Left lung (tissue), 14 donors: ENCODE measurements at places on chromosomes 1 and 21. TPM values are rescaled to one million over a fixed set of nuclear protein-coding genes. Genes with fewer than 3 reads are reported as not detected.
A peak's percentile ranks its signal among the peaks of the same experiment; 100 is the strongest.

The ANXA9 gene
- total RNA-seq: 1.1 TPM

GRCh38 chr1:39214021-39214713 is 9.7 kb downstream of the MACF1 start:
- no peaks in the 10 kb centered on the region for H3K36me3 ChIP-seq
- no peak overlapping the region for H3K4me3 ChIP-seq
- peaks cover 38% of the 10 kb centered on the region for H3K4me1 ChIP-seq
- H3K27ac ChIP-seq: peak overlapping the region; percentile 84
- DNase-seq: no peak

DNA sequence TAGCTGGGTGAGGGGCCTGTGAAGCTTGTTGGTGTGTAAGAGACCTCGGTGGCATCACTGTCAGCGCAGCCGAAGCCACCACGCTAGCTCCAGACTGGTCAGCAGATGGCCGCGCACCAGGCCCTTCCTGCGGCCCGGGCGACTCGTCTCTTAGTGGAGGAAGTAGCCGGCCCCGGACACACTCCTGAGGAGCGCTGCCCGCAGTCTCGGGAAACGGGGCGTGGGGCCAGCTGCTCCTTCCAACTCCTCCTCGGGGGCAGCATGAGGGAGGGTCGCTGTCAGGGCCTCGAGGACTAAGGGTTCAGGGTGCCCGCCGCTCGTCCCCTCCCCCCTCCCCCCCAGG is 20.4 kb downstream of the H3-3A start:
- H3K4me1 ChIP-seq: peaks cover 15% of the 10 kb centered on the region
- peaks cover 6% of the 10 kb centered on the region for H3K27me3 ChIP-seq
- DNase-seq: peak; percentile 44
- peak overlapping the region; percentile 71 for H3K4me3 ChIP-seq

The MAP3K6 gene
- 83.3 TPM for total RNA-seq

The KDF1 gene
- 12.1 TPM for total RNA-seq

DNA sequence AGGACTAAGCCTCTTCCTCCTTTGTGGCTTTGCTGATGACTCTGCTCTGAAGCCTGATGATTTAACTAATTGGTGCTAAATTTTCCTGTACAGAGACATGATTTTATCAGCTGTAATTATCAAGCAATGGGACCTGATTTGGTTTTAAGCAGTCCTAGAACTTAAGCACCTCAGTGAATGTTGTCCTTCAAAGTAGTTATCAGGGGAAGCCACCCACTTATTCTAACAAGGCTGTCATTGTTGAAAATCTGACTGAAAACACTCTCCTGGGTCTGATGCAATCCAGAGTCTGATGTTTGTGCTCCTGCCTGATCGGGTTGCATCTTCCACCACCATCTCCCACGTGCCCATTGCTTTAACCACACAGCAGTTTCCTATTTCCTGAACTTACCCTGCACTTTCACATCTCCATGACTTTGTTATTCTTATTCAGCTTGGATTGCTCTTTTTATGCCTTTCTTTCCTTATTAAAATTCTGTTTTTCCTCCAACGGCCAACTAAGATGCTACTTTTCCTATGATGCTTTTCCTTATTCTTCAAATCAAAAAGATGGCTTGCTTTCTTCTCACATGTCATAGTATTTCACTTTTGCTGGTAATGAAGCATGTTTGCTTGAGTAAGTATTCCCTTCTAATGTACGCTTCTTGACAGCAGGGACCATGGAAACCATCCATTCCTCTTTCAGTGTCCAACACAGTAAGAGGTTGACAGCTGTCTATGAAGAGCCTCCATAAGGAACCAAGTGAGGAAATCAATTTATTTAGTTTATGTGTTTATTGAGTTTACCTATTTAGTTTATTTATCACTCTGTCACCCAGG is 55.0 kb downstream of the S1PR1 start:
- no peak overlapping the region for H3K4me3 ChIP-seq
- peaks cover 31% of the 10 kb centered on the region for H3K4me1 ChIP-seq
- no peak overlapping the region for H3K27ac ChIP-seq
- no peaks in the 10 kb centered on the region for H3K36me3 ChIP-seq

The S1PR1 gene
- 35.5 TPM for total RNA-seq

The PGLYRP3 gene
- total RNA-seq: not detected

DNA sequence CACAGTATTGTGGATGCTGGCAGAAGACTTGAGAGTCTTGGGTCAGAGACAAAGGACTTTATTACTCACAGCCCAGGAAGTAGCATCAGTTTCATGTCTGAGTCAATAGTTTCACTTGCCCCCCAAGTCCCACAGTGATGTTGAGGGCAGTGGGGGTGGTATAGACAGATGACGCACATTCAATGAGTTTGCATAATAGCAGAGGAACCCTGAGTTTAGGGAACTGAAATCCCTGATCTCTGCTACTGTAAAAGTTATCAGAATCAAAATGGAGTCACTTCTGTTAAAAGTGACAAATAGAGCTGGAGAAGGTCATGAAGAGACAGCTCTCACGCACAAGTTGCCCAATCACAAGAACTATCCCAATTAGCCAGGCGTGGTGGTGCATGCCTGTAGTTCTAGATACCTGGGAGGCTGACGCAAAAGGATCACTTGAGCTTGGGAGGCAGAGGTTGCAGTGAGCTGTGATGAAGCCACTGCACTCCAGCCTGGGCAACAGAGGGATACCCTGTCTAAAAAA is 11.5 kb upstream of the HCRTR1 start:
- DNase-seq: no peak
- no peaks in the 10 kb centered on the region for H3K27me3 ChIP-seq
- H3K27ac ChIP-seq: no peak overlapping the region
- no peaks in the 10 kb centered on the region for H3K4me1 ChIP-seq
- no peaks in the 10 kb centered on the region for H3K36me3 ChIP-seq
- H3K4me3 ChIP-seq: no peak overlapping the region

GRCh38 chr1:220123889-220124288 is 30.0 kb downstream of the IARS2 start:
- H3K27me3 ChIP-seq: no peaks in the 10 kb centered on the region
- H3K27ac ChIP-seq: no peak overlapping the region
- no peak for DNase-seq
- no peak overlapping the region for H3K4me3 ChIP-seq

GRCh38 chr1:65812065-65812464 is 19.4 kb downstream of the PDE4B start:
- no peak for DNase-seq
- H3K27ac ChIP-seq: peak overlapping the region; percentile 57
- no peaks in the 10 kb centered on the region for H3K36me3 ChIP-seq
- H3K27me3 ChIP-seq: no peaks in the 10 kb centered on the region
- H3K4me3 ChIP-seq: no peak overlapping the region

The ARMH1 gene
- total RNA-seq: 4.0 TPM

The GSTM3 gene
- total RNA-seq: 13.8 TPM

- no peaks in the 10 kb centered on the region for H3K36me3 ChIP-seq
- H3K27ac ChIP-seq: no peak overlapping the region
- H3K27me3 ChIP-seq: no peaks in the 10 kb centered on the region
Observed at GRCh38 chr1:214503553-214503952, 47.8 kb downstream of the PTPN14 start.

The KRTAP20-1 gene
- total RNA-seq: not detected

GRCh38 chr1:1079408-1080121 is 5.5 kb upstream of the RNF223 start:
- H3K4me1 ChIP-seq: peaks cover 13% of the 10 kb centered on the region
- H3K36me3 ChIP-seq: no peaks in the 10 kb centered on the region
- no peaks in the 10 kb centered on the region for H3K27me3 ChIP-seq
- H3K4me3 ChIP-seq: peak overlapping the region; percentile 20

The TRNAU1AP gene
- total RNA-seq: 26.1 TPM

- H3K36me3 ChIP-seq: no peaks in the 10 kb centered on the region
- H3K27ac ChIP-seq: no peak overlapping the region
- H3K4me3 ChIP-seq: no peak overlapping the region
Observed at GRCh38 chr1:200099040-200099439, 71.5 kb downstream of the NR5A2 start.

DNA sequence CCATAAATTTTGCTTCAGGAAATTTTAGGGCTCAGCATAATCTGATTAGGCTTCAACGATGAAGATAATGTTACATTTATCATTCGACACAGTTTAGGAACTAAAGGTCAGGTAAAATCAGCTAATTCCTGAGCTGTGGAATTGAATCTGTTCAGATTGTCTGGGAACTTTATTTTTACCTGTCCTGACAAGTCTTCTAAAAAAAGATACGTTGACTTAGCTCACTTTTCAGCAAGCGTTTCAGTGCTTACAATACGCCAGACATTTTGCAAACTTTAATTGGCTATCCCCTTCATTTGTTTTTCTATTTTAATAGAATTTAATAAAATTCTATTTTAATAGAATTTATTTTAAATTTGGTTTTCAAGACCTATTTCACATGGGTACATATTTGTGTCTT is 57.8 kb downstream of the POU2F1 start:
- H3K27me3 ChIP-seq: no peaks in the 10 kb centered on the region
- no peaks in the 10 kb centered on the region for H3K36me3 ChIP-seq
- no peak for DNase-seq
- peaks cover 5% of the 10 kb centered on the region for H3K4me1 ChIP-seq

GRCh38 chr1:175338387-175339135 is 146.0 kb upstream of the KIAA0040 start:
- no peaks in the 10 kb centered on the region for H3K4me1 ChIP-seq
- DNase-seq: no peak
- peaks cover 28% of the 10 kb centered on the region for H3K27me3 ChIP-seq

The MYBPHL gene
- not detected for total RNA-seq

GRCh38 chr1:22416555-22417454 is 34.8 kb upstream of the ZBTB40 start:
- DNase-seq: peak; percentile 67
- H3K4me1 ChIP-seq: peaks cover 9% of the 10 kb centered on the region
- H3K27me3 ChIP-seq: peaks cover 38% of the 10 kb centered on the region
- no peak overlapping the region for H3K27ac ChIP-seq

The ADAM30 gene
- total RNA-seq: not detected
